ENCODE measurements at places on chromosomes 2 and 18.

- DNase-seq = no peak
These were observed 96.7 kb upstream of the ASAP2 start for GRCh38 chr2:9109871-9110270.

DNA sequence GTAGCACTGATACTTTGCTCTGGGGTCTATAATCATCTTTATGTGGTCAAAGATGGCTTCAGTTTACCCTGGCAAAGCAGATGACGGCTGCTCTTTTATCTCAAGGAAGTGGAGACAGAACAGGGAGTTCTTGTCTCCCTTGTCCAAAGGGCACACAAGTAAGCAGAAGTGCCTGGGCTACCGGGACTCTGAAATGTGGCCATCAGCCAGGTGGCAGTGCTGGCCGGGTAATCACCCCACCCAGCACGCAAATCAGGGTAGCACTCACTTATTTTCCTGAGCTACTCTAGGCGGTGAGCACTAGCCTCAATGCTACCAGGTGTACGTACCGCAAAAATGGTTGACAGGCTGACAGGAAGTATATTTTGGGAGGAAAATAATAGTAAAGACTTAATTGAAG, 119.7 kb upstream of the ETAA1 start:
- peak; percentile 2 for DNase-seq

DNA sequence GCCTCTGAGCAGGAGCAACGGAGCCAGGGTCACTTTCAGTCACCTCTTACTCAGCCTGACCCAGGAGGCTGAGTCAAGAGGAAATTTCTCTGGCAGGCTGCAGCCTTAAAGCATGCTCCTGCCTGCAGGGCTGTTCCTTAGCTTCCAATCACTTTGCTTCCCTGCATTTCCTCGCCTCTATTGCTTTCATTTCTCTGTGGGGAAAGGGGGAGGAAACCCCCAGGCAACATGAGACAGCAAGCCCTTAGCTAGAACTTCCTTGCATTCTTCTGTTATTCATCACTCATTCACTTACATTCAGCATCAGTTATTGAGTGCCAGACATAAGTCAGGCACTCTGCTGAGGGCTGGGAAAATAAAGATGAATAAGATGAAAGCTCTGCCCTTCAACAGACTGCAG, 13.0 kb downstream of the XDH start:
- no peak for DNase-seq

- no peak for DNase-seq
These were observed 58.2 kb downstream of the ICOS start for GRCh38 chr2:203994735-203995134.

GRCh38 chr18:70454704-70455322, 166.0 kb downstream of the SOCS6 start:
- peak; percentile 74 for DNase-seq

GRCh38 chr18:3703732-3704176, 253.8 kb downstream of the TGIF1 start:
- DNase-seq = peak; percentile 64

DNA sequence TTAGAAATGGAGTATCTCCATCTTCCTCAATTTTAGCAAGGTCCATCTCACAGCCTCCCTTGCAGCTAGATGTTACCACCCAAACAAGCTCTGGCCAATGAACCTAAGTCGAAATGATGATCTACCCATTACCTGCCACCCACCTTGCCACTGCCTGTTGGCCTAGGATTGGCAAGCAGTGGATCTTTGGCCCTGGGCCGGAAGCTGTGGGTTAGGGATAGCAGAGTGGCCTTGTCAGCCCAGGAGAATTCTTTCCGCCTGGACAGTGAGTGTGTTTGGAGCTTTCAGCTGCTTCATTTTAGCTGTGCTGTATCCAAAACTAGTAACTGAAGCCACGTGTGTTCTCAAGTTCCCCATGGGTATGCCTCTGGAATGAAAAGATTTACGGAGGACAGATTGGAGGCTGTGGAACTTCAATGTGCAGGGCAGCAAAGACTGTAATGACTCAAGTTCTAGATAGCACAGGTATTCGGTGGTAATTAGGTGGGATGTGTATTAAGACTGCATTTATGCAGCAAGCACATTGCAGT, 7.7 kb upstream of the PARD6G start:
- no peak for DNase-seq

DNA sequence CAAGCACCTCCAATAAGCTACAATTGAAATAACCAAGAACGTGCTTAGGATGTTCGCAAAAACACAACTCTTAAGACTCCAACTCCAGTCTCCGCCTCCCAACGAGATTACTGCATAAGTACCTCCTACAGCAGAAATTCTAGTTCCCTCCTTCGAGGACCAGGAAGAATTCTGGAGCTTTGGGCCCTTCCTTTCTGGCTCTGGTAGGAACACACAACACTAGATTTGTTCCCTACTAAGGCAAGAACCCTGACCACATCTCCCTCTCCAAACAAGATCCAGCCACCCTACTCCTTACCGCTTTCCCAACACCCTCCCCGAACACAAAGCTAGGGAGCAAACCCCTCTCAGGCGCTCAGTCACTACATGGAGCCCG, 721 bp downstream of the ADAM17 start:
- peak; percentile 64 for DNase-seq

GRCh38 chr2:55999790-56000189, 76.2 kb upstream of the EFEMP1 start:
- no peak for DNase-seq

- no peak for DNase-seq
These were observed 49.1 kb upstream of the SLC14A2 start for GRCh38 chr18:45566025-45566740.

GRCh38 chr2:174078275-174078674, 113.1 kb upstream of the SP3 start:
- no peak for DNase-seq

DNA sequence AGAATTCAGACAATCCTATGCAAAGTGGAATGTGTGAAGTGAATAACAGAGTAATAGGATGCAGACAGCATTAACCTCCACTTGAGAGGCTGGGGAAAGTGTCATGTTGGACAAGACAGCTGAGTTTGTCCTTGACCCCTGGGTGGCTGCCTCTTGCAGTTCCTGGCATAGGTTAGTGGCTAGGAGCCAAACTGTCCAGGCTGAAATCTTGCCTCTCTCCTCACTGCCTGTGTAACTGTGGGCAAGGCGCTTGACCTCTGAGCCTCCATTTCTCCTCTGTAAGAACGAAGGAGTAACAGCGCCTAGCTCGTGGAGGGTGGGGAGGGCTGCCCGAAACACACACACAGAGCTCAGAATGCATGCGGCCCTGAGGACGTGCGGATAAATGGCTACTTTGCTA, 34.8 kb upstream of the LDLRAD4 start:
- DNase-seq = no peak

- peak; percentile 20 for DNase-seq
These were observed 2156.0 kb upstream of the PIK3C3 start for GRCh38 chr18:39799006-39799405.

DNA sequence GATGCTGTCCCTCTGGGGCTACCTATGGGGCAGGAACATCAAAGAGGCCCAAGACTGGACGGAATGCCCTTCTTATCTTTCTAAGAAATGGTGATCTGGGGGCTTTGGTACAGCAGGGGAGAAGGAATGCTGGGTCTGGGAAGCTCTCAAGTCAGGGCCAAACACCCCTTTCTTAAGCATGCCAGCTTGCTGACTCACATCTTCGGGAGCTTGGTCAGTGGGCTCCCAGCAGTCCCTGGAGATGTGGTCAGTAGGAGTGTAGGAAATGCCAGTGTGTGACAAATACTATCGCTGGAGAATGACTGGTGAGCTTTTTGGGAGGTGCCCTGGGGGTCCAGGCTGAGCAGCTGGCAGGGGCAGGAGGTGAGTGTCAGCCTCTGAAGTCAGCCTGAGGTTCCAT, 105.0 kb upstream of the CDC42EP3 start:
- DNase-seq = no peak

DNA sequence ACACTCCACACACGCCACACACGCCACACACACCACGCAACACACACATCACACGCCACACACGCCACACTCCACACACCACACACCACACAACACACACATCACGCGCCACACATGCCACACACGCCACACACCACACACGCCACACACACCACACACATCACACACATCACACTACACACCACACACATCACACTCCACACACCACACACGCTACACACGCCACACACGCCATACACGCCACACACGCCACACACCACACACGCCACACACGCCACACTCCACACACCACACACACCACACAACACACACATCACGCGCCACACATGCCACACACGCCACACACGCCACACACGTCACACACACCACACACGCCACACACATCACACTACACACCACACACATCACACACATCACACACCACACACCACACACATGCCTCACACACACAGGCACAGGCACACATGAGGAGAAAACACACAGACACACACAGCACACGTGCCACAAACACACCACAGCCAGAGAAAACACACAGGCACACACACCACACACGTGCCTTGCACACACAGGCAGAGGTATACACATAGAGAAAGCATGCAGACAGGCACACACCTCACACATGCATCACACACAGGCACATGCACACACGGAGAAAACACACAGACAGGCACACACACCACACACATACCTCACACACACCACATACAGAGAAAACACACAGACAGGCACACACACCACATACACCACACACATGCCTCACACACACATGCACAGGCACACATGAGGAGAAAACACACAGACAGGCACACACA, 241.5 kb upstream of the MYT1L start:
- DNase-seq = no peak

DNA sequence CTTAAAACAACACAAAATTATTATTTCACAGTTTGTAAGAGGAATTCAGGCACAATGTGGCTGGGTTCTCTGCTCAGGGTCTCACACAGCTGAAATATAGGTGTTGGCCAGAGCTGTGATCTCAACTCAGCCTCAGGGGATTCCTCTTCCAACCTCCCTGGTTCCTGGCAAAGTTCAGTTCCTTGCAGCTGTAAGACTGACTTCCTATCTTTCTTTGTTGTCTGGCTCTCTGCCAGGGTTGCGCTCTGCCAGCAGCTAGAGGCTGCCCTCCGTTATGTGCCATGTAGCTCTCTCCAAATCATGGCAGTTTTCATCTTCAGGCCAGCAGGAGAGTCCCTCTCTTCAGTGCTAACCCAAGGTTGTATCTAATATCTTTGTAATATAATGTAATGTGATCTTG, 272.5 kb upstream of the KCNJ3 start:
- no peak for DNase-seq

- DNase-seq = no peak
These were observed 187.1 kb upstream of the PIK3C3 start for GRCh38 chr18:41767960-41768359.
